Activated T-cell treated with anti-CD3 and anti-CD28 coated beads, Interleukin-2, amount 50 U/mL, for 4 hours (primary cell): ENCODE measurements at places on chromosomes 1 and 21. TPM values are rescaled to one million over a fixed set of nuclear protein-coding genes. Genes with fewer than 3 reads are reported as not detected.

AMY1C gene
- not detected for total RNA-seq

SH2D1B gene
- not detected for total RNA-seq

XCL1 gene
- total RNA-seq: 34.1 TPM

BATF3 gene
- total RNA-seq: 64.8 TPM

DYNLT4 gene
- not detected for total RNA-seq

XCL2 gene
- total RNA-seq: 14.0 TPM

SERTAD4 gene
- total RNA-seq: not detected

ETV3 gene
- 20.3 TPM for total RNA-seq

FASLG gene
- total RNA-seq: 51.8 TPM

PLA2G4A gene
- total RNA-seq: 0.81 TPM

DNA sequence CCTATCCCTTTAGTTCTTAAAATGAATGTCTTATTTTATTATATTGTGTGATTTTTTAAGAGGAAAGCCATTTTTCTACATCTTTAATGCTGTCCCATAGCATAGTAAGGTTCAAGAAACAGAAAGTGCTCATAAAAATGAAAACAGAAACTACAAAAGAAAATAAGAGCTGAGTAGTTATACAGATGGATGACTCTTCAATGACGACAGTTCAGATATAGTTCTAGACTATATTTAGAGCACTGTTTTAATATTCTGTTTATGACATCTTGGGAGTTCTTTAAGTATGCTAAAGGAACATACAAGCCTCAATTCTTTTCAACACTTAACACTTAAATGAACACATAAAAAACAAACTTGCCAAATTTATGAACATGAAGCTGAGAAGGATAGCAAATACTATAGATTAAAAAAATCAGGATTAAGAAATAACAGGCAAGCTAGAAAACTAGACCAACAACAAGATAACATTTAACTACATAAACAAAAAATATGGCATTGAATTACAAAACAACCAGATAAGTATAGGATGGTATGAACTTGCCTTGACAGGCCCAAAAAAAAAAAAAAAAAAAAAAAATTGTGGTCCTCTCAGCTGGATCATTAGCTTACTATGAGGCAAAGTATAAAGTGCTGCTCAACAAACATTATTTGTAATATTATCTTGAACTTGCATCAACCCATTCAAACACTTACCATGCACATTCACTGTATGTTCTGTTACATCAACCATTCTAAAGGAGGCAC is 87.9 kb downstream of the ZZZ3 start:
- DNase-seq: no peak

DNA sequence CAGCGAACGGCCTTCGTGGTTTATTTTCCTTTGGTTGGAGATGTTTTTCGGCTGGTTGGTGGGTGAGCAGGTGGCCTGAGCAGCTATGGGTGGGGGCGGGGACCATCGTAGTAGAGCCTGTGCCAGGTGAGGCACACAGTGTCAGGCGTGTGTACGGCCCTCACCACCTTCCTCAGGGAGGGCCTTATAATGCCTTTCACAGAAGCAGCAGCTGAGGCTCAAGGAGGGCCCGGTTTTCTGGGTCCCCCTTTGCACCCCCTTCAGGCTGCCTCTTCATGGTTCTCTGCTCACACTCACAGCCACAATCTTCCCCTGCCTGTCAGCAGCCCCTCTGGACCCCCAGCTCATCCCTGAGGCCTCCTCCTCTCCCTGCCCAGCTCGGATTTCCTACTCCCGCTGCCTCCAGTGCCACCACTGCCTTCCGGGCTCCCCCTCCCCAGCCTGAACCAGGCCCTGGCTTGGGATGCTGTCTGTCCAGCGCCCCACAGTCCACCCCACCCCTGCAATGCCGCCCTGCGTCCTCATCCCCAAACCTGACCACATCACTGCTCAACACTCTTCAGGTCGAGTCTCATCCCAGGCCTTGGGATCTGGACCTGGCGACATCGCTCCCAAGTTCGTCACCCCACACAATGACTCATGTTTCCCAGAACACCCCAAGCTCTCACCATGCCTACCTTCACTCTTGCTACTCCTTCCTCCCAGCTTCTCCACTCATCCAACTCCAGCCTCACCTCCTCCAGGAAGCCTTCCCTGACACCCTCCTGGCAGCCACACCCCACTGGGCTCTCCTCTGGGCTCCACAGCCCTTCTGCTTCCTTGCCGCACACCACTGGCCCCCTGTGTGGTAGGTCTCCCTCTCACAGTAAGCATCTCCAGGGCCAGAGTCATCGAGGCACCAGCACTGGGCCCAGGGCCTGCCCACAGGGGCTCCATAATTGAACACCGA is 53.9 kb downstream of the DMRTB1 start:
- DNase-seq: no peak

- DNase-seq: no peak
Measured at GRCh38 chr1:66933887-66934700, 9.3 kb downstream of the MIER1 start.

DNA sequence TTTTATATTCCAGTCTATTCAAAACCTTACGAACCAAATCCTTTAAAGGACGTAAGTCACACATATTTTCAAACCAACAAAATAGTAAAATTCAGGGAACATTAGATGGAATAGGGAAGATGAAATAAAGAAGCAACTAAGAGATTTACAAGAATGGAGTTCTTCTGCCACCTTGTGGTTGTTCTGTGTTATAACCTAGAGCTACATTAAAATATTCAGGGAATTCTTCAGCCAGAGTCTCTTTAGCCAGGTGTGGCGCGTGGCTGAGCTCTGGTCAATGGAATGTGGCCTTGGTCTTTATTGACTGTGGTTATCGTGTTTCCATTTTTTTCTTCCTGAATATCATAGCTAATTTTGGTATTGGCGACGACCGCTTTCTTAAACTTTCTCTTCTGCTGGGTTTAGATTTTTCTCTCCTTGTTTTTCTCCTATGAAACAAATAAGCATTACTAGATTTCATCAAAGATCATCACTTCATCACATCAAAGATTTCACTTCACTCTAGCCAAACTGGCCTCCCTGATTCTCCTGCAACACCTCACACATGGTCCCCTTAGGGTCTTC is 221.3 kb downstream of the MRPL39 start:
- DNase-seq: no peak

GRCh38 chr1:72567521-72567920 is 285.2 kb upstream of the NEGR1 start:
- no peak for DNase-seq

- DNase-seq: no peak
Measured at GRCh38 chr1:74396933-74397332, 115.5 kb downstream of the LRRC53 start.

- no peak for DNase-seq
Measured at GRCh38 chr1:59026472-59026948, 242.7 kb upstream of the JUN start.

DNA sequence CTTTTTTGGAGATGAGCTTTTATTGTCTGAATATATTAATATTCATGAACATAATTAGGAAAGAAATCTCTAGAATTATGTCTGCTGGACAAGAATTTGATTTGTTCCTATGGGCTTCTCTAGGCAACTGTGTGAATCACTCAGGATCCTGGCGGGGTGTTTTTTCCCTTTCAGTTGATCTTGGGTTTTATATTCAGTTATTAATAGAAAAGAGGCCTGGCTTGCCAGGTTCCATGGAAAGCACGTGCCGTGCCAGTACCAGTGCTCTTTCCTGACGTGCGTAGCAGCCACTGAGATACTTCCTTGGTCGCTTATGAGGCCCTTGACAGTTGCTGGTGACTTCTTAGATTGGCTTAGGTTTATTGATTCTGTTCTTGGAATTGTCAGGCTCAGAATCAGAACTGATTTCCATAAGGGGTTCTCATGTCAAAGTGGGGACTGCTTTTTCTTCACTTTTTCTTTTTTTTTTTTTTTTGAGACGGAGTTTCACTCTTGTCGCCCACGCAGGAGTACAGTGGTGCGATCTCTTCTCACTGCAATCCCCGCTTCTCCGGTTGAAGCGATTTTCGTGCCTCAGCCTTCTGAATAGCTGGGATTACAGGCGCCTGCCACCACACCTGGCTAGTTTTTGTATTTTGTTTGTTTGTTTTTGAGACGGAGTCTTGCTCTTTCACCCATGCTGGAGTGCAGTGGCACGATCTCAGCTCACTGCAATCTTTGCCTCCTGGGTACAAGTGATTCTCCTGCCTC is 48.7 kb upstream of the KIF1B start:
- no peak for DNase-seq

GRCh38 chr1:76824106-76824505 is 43.2 kb upstream of the ST6GALNAC5 start:
- no peak for DNase-seq

DNA sequence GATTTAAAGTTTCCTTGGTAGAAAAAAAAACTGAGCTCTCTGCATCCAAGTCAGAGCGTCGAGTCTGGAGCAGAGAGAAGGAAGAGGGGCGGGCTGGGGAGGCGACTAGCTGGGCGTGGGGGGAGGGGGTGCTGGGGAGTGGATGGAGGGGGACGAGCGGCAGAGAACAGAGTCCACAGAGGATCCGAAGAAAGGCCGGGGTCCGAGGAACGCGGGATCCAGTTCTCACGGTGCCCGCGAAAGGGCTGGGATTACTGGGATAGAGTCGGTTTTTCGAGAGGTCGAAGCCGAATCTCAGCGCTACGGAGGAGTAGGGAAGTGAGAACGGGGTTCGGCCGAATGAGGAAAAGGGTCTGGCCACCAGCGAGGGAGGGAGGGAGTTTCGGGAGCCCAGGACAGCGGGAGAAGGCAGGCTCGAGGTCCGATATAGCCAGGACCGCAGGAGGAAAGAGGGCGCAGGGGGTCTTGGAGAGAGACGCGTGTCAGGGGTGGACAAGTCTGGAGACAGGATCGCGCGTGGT is 665 bp downstream of the DAB1 start:
- no peak for DNase-seq

DNA sequence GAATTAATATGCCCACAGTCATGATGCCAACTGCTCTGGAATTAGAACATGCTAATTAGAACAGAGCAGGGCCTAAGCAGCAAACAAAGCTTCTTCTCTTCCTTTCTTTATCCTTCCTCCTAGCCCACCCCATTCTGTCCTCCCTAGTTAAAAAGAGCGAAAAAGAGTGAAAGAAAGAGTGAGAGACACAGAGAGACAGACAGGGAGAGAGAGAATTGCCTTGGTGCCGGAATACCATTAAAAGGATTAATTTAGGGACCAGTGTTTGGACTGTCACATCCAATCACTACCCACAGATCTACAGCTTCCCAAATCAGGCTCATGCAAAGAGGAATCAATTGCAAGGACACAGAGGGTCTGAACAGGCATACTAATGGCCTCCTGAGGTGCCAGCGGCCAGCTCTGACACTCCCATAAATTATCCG is 7.0 kb downstream of the ERI3 start:
- DNase-seq: no peak

GRCh38 chr1:36981126-36981525 is 53.2 kb downstream of the GRIK3 start:
- DNase-seq: no peak

GRCh38 chr1:48903291-48903690 is 126.6 kb upstream of the BEND5 start:
- DNase-seq: no peak

DNA sequence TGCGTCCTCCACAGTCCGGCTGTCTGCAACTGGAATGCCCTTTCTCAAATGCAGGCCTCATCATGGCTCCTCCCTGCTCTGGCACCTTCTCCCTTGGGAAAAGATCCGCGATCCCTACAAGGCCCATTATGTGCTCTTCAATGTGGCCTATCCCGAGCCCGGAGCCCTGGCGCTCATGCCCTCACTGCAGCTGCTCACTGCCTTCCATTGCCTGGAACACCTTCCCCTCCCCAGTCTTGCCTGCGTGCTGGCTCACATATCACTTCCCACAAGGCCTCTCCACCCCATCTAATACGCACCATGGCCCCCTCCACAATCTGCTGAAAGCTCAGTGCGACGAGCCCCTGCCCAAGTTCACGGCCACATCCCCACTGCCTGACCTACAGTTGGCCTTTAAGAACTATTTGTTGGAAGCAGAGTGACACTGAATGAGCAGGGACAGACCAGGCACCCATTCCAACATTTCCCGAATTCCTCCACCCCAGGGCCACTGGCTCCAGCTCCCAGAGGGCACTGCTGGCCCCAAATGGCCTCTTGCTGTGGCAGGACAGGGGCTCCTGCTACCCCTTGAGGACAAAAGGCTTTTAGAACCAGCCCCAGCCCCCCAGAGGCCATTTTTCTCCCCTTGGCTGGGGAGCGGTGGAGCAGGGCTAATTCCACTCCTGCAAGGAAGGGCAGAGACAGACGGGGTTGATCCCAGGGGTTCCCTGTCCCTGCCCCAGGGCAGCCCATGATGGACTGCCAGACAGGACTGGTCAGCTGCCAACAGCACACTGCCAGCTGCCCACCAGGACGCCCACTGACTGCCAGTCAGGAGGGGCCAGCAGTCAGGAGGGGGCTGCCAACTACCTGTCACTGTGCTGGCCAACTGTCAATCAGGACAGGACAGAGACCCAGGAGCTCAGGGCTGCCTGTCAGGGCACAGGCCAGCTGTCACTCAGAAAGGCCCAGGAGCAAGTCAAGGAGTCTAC is 64.8 kb downstream of the DHRS3 start:
- no peak for DNase-seq

GRCh38 chr21:32538147-32538792 is 47.1 kb downstream of the TCP10L start:
- peak; percentile 12 for DNase-seq

- DNase-seq: no peak
Measured at GRCh38 chr1:52096216-52096615, 40.1 kb downstream of the BTF3L4 start.

DNA sequence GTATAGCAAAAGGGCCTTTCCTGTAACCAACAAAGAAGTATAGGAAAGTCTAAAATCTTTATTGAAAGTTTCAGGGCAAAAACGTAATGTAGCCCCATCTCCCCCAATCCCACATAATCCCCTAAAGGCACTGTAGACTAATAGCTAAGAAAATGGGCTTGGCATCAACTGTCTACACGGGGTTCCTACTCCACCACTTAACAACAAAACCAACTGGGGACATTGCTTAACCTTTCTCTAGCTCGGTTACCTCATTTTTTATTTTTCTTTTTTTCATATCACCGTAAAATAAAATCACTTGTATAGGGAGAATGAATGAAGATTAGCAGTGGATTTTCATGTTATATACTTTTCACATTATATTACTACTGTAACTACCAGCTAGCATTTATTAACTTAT is 12.3 kb downstream of the MACF1 start:
- no peak for DNase-seq

DNA sequence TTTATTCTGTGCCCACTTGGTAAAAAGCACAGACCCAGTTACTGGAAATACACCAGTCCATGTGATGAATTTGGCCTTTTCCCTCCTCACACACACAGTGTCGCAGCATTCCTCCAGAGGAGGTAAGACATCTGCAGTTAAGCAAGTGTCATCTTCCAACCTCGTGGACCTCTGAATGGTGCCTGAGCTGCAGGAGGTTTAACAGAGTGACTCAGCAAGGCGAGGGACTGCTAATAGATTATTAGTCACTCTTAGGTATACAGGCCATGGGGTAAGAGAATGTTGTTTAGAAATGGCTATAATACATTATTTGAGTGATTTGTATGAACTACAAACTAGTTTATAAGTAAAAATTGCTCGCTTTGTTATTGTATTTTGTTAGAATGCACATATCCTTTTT is 8.6 kb upstream of the LRRC8B start:
- no peak for DNase-seq

DNA sequence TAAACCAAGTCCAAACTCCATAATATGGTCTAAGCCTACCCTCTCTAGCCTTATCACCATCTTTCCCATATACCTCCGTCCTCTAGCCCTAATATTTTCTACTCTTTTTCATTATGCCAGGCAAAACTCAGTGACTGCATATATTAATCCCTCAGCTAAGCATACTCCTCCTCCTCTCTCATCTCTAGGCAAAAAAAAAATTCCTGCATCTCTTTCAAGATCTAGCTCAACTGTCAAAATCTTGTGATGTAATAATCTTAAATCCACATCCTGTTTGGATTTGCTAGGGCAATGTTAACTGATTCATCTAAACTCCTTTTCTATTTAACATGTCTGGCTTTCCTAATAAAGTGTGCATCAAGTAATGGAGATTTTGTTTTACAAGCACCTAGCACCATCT is 20.4 kb downstream of the PRPF38A start:
- DNase-seq: no peak
